ENCODE measurements at places on chromosomes 6 and 20. TPM values are rescaled to one million over a fixed set of nuclear protein-coding genes. Genes with fewer than 3 reads are reported as not detected.

GRCh38 chr6:112287577-112288225 is 33.3 kb upstream of the LAMA4 start:
- H3K36me3 ChIP-seq, result no peaks in the 10 kb centered on the region
- no peak for DNase-seq
- H3K4me1 ChIP-seq, result peaks cover 7% of the 10 kb centered on the region

DNA sequence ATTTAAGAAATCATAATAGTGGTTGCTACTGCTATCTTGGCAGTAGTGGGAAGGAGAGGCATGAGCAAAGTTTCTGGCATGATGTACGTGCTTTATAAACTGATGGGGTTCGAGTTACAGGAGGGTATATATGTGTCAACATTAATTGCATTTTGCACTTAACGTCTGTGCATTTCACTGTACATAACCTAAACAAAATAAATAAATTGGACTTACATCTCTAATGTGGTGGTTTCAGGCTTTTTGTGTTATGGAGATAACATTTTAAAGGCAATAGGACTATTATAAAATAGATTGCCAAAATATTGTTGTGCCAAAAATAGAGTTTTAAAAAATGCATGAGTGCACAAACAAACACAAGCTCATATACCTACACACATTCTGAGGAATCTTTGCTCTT is 1001.1 kb upstream of the GJE1 start:
- no peak overlapping the region for H3K4me3 ChIP-seq
- H3K36me3 ChIP-seq, result no peaks in the 10 kb centered on the region
- no peak for DNase-seq

- no peak for DNase-seq
- no peaks in the 10 kb centered on the region for H3K36me3 ChIP-seq
- H3K27me3 ChIP-seq, result no peaks in the 10 kb centered on the region
- no peaks in the 10 kb centered on the region for H3K4me1 ChIP-seq
Measured at GRCh38 chr6:81067057-81067456, 685.4 kb downstream of the TENT5A start.

- H3K4me3 ChIP-seq, result no peak overlapping the region
- H3K27me3 ChIP-seq, result no peaks in the 10 kb centered on the region
- no peaks in the 10 kb centered on the region for H3K4me1 ChIP-seq
- H3K27ac ChIP-seq, result no peak overlapping the region
- H3K36me3 ChIP-seq, result no peaks in the 10 kb centered on the region
Measured at GRCh38 chr20:46188866-46189541, 70.9 kb downstream of the CD40 start.

GRCh38 chr20:2093883-2094282 is 7.7 kb upstream of the STK35 start:
- H3K27me3 ChIP-seq, result no peaks in the 10 kb centered on the region
- no peak overlapping the region for H3K4me3 ChIP-seq
- no peak overlapping the region for H3K27ac ChIP-seq
- no peaks in the 10 kb centered on the region for H3K4me1 ChIP-seq
- H3K36me3 ChIP-seq, result no peaks in the 10 kb centered on the region

DNA sequence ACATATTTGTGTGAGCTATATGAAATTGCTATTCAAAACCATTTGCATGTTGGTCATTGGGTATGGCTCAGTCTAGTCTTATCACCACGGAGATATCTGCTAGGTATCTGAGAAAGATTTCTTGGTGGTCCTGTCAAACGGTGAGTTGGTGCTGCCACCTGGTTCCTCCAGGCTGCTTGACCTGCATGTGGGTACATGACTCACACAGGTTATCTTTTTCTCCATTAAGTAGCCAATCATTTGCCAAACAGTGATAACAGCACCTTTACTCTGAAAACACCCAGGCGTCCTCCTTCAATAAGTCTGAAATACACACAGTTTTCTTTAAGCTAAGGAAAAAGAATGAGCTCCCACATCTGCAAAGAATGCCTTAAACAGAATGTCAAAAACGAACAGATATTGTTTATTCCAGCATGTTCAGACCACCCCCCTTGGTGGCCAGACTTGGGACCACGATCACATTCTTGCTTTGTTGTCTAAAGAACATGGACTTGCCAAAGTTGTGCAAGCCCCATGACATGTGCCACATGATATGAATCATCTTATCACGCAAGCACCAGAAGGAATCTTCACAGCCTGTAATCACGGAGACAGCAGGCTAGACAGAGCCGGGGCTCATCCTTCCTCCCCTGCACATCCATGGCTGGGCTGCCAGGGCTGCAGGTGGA is 200.7 kb upstream of the THBS2 start:
- DNase-seq, result no peak
- no peak overlapping the region for H3K4me3 ChIP-seq
- H3K4me1 ChIP-seq, result no peaks in the 10 kb centered on the region
- no peaks in the 10 kb centered on the region for H3K27me3 ChIP-seq

- no peaks in the 10 kb centered on the region for H3K4me1 ChIP-seq
- peaks cover 55% of the 10 kb centered on the region for H3K36me3 ChIP-seq
- no peak overlapping the region for H3K4me3 ChIP-seq
- H3K27ac ChIP-seq, result no peak overlapping the region
Measured at GRCh38 chr6:7604003-7604402, 14.0 kb downstream of the SNRNP48 start.

GRCh38 chr6:158780988-158781691 is 38.0 kb downstream of the EZR start:
- peaks cover 54% of the 10 kb centered on the region for H3K36me3 ChIP-seq
- H3K4me3 ChIP-seq, result no peak overlapping the region
- H3K27ac ChIP-seq, result no peak overlapping the region
- H3K27me3 ChIP-seq, result no peaks in the 10 kb centered on the region
- H3K4me1 ChIP-seq, result no peaks in the 10 kb centered on the region

GRCh38 chr6:168292826-168293225 is 26.8 kb downstream of the DACT2 start:
- no peak overlapping the region for H3K4me3 ChIP-seq
- no peaks in the 10 kb centered on the region for H3K27me3 ChIP-seq
- no peak overlapping the region for H3K27ac ChIP-seq
- no peaks in the 10 kb centered on the region for H3K4me1 ChIP-seq

DNA sequence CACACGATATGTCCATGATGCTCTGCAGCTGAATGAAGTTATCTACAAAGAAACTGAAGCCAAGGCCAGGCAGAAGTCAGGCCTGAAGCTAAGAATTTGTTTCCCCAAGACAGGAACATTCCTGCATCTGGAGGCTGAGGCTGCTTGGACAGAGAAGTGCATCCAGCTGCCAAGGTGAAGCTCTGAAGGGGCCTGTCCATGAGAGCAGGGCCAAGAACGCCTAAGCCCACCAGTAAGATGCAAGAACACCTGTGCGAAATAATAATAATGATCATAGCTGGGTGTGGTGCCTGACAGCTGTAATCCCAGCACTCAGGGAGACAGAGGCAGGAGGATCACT is 37.7 kb upstream of the B4GALT5 start:
- no peaks in the 10 kb centered on the region for H3K36me3 ChIP-seq
- no peak for DNase-seq
- no peaks in the 10 kb centered on the region for H3K27me3 ChIP-seq
- no peak overlapping the region for H3K27ac ChIP-seq
- H3K4me1 ChIP-seq, result peaks cover 3% of the 10 kb centered on the region

- no peak overlapping the region for H3K27ac ChIP-seq
- H3K4me3 ChIP-seq, result no peak overlapping the region
- no peaks in the 10 kb centered on the region for H3K27me3 ChIP-seq
- no peaks in the 10 kb centered on the region for H3K4me1 ChIP-seq
Measured at GRCh38 chr20:7004801-7005200, 237.3 kb downstream of the BMP2 start.

- H3K27ac ChIP-seq, result no peak overlapping the region
- peaks cover 4% of the 10 kb centered on the region for H3K4me1 ChIP-seq
- no peaks in the 10 kb centered on the region for H3K27me3 ChIP-seq
- no peak overlapping the region for H3K4me3 ChIP-seq
- DNase-seq, result no peak
Measured at GRCh38 chr6:12083763-12084162, 71.7 kb downstream of the HIVEP1 start.

DNA sequence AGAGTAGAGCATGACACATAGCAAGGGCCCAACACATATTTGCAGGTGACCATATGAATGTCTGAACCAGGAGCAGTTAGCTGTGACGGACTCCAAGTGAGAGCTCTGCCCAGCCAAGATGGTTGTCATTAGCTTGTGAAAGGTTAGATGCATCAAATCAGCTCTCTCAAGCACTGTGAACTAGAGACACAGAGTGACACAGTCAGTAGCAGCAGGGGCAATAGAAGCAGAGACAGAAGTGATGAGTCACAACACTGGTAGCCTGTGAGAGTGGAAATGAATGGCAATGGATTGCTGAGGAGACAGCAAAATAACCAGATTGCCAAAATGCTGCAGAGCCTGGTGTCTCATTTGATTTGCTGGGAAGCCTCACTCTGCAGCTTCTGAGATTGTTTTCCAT is 558.9 kb downstream of the PKHD1 start:
- DNase-seq, result no peak
- no peak overlapping the region for H3K4me3 ChIP-seq

DNA sequence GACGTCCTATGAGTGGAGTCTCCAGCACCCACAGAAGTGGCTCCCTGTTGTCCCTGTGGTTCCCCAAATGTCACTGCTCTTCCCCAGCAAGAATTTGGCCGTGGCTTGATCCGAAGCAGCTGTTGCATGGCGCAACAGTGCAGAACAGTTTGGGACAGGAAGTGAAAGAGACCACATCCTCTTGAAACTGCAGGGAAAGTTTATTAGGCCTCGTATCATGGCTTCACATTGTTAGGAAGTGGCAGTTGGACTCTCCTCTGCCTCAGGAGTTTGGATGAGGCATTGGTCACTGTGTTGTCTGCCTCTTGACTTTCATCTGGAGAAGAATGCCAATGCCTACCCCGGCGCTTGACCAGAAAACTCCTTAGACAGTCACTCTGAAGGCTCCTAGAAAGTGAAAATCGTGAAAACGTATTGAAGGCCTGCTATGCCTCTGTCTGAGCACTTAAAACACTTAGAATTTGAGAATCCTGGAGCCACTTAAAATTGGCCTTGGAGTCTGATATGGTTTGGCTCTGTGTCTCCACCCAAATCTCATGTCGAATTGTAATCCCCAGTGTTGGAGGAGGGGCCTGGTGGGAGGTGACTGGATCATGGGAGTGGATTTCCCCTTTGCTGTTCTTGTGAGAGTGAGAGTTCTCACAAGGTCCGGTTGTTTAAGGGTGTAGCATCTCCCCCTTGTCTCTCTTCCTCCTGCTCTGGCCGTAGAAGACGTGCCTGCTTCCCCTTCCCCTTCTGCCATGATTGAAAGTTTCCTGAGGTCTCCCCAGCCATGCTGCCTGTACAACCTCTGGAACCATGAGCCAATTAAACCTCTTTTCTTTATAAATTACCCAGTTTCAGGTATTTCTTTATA is 334.9 kb upstream of the JARID2 start:
- H3K36me3 ChIP-seq, result no peaks in the 10 kb centered on the region
- H3K4me3 ChIP-seq, result no peak overlapping the region
- no peaks in the 10 kb centered on the region for H3K27me3 ChIP-seq
- H3K27ac ChIP-seq, result no peak overlapping the region

The GRIK2 gene
- not detected for total RNA-seq

DNA sequence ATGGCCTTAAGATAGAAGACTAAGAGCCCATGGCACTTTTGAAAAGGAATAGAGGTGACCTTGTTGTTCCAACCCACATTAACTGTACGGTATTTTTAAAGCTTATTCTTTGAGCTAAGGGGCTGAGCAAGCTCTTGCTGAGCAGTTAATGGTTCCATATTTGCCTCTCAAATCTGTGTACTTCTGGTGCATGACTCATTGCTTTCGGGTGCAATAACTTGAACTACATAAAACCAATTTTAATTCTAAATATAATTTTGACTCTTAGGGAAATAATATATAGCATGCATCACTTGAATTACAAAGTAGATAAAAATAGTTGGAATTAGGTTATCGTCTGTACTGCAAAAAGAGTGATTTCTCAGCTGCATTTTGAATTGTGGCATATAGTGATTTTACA is 348.1 kb upstream of the CITED2 start:
- no peak overlapping the region for H3K27ac ChIP-seq
- DNase-seq, result no peak
- no peaks in the 10 kb centered on the region for H3K36me3 ChIP-seq

DNA sequence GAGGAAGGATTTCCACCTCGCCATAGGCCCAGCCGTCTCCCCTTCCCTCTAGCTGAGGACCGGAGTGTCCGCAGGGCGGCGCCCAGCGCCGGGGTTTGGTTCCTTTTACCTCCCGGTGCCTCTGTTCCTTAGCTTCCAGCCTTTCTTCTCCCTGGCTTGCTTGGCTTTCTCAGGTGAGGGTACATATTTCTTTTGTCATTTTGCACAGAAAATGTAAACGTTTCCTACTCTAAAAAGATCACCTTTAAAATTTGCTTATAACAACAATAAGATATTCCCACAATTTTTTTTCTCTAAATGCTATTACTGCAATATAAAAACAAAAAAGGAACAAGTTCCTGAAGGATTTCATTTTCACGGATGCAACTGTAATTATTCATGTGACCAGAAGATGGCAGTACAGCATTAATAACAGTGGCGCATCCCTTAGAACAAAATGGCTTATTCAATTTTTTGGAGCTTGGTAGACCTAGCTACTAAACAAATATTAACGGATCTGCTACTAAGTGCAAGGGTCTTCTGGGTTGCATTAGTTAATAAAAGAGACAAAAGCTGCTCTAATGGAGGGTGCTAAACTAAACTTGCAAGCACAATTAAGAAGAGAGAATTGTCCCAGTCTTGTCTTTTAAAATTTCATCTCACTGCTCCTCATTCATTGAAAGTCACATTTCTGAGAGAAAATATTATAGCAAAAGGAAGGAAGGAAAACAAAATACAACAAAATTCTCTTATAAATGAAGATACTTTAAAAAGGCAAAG is 172.9 kb downstream of the ADGRG6 start:
- no peak for DNase-seq
- H3K27me3 ChIP-seq, result no peaks in the 10 kb centered on the region
- H3K4me1 ChIP-seq, result no peaks in the 10 kb centered on the region
- no peak overlapping the region for H3K27ac ChIP-seq
- H3K4me3 ChIP-seq, result no peak overlapping the region
- H3K36me3 ChIP-seq, result no peaks in the 10 kb centered on the region
